ENCODE measurements at places on chromosomes 1 and 21.

DNA sequence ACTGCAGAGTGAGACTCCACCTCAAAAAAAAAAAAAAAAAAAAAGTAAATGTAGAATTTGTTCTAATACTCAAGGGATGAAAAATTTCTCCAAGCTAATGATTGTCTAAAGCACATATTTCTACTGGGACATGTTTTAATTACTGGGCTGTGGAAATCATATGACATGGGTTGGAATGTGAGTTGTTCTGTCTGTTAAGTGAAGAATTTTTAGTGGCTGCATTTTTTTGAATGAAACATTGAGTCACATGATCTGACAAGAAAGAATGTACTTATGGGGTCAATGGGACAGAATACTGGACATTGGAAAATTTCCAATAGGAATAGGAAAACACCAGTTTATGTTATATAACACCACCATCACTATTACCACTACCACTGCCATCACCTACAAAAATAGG, 123.8 kb upstream of the IVNS1ABP start:
- DNase-seq: no peak

GRCh38 chr1:93847811-93848288, 31.2 kb downstream of the DNTTIP2 start:
- DNase-seq: peak; percentile 80

DNA sequence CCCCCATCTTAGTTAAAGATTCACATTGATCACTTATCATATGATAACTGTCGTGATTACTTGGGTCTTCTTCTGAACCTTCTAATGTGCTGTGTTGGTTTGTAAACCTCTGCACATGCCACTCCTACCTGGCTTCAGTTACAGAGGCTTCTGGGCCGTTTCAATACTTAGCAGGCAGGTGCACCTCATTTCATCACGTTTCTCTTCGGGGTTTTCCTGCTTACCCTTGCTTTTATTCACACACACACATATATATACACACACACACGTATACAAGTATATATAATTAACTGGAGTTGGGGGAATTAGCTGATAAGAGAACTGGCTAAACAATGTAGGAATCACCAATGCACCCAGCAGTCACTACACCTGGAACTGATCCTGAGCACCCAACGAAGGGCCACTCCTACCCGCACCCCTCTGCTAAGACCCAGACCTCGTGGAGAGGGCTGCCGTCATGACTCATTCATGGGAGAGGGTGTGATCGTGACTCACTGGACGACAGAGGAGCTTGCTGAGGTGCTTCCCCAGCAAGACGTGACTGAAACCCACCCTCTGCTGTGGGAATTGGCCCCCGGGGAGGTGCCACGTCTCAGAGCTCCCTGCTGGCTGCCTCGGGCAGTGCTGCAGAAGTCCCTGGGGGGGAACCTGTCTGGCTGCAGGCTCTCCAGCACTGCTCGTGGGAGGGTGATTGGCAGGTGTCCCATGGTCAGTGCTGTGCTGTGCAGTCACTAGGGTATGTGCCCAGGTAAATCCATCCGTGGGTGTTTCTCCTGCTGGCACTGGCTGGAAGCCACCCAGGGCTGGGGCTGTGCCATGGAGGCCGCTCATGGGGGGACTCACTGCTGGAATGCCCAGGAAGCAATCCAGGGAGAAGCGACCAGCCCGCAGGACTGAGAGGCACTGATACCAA, 166.6 kb downstream of the DYRK1A start:
- no peak for DNase-seq

DNA sequence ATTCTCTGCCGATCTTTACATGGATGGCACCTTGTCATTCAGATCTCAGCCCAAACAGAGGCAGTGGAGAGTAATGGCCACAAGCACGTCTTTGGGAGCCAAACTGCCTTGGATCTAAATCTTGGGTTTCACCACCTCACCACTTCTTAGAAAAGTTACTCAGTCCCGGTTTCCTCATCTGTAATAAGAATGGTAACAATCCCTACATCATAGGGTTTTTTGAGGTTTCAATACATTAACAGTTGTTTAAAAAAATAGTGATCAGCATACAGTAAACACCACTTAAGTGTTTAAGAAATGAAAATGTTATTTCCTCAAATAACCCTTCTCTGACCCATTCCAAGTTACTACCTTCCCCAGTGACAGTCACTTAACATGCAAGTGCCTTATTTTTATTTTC, 38.5 kb upstream of the KCNA3 start:
- DNase-seq: no peak

DNA sequence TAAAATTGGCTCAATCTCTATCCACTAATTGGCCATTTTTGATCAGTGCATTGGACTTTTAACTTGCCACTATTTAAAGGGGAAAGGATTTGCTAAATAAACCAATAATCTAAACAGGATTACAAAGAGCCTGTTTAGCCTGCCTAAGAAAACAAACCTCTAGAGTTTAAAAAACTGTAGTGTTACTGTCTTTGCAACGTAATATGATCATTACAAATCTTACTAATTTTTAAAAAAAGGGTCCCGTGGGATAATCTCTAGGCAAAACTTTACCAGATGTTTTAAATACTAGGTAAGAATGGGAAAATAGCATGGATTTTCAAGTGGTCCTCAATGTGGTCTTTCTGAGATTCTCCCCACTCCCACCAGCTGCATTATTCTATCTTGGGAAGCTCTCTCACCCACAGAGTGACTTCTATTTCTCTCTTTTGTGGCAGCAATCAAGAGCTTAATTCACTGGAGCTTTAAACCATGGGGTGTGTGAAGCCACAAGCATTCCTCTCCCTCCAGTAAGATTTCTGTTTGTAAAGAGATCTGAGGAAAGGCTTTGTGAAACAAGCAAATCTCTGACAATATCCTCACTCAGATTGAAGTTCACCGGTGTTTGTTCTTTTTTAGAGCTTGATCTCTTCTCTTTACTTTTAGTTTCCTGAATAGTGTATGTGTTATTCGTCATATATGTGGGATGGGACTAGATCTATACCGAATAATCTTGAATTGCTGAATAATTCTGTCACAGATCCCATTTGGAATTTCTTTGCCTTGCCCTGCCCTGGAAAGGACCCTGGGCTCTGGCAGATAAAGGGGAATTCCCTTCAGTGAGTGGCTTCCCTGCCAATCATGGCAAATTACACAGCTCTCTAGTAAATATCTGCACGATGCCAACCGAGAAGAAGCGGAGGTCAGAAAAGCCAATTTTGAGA, 132.2 kb downstream of the TLR5 start:
- DNase-seq: no peak

DNA sequence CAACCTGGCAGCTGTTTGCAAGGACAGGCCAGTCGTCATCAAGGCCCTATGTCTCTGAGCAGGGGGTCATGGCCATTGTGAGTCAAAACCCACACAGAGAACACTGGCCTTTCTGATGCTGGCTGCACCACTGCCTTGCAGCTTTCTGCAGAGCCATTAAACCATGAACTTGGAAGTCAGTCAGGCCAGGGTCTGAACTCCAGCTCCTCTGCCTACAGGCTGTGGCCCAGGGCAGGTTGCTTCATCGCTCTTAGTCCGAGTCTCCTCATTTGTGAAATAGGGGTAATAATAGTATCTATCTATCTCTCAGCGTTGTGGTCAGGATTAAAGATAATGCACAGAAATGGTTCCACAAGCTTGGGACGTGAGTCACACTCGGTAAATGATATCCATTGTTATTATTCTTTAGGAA, 35.8 kb upstream of the HIVEP3 start:
- no peak for DNase-seq

- no peak for DNase-seq
Observed at GRCh38 chr1:1335283-1335682, 4.2 kb downstream of the TAS1R3 start.

GRCh38 chr1:238652346-238652968, 733.9 kb upstream of the CHRM3 start:
- DNase-seq: no peak

DNA sequence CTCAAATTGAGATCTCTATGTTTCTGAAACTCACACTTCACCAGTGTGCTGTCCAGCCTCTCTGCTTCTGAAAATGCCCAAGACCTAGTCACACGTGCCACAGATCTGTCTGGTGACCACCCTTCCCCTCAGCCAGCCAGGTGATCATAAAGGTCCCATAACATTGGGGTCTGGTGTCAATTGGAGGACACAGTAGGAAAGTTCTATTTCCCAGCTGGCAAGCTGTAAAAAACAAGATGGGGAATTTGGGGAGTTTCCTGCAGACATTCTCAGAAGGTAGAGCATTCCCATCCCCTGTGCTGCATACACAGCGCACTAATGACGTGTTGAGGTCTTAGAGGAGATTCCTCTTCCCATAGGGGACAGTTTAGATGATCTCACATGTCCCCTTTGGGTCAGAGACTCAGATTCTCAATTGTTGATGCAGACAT, 50.1 kb downstream of the RPS6KA1 start:
- DNase-seq: no peak

DNA sequence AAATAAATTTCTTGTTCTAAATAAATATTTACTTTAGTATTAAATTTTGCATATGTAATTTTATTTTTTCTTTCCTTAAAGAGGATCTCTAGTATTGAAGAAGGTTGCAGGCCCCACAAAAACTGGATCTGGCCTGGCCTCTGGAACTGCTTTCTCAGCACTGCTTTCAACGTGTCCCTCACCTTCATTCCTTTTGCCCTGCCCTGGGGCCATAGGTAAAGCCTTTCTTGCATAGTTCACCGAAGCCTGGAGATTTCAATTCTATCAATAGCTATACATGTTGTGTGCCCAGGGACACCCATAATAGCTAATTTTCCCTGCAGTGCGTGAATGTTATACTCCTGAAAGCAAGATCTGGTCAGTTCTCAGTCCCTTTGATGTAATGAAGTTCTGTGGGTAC, 12.0 kb upstream of the GPR137B start:
- no peak for DNase-seq

DNA sequence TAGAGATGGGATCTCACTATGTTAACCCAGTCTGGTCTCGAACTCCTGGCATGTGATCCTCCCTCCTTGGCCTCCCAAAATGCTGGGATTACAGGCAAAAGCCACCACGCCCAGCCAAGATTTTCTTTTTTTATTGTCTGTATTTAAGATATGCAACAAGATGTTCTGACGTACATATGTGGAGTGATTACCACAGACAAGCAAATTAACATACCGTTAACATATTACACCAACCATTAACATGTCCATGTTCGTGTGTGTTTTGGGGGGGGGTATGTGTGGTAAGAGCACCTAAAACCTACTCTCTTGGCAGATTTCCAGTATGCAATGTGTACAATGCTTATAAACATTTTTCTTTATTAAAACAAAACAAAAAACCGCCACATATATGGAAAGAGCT, 10.6 kb upstream of the KCNE2 start:
- no peak for DNase-seq

- no peak for DNase-seq
Observed at GRCh38 chr21:29904359-29905282, 35.2 kb downstream of the GRIK1 start.

DNA sequence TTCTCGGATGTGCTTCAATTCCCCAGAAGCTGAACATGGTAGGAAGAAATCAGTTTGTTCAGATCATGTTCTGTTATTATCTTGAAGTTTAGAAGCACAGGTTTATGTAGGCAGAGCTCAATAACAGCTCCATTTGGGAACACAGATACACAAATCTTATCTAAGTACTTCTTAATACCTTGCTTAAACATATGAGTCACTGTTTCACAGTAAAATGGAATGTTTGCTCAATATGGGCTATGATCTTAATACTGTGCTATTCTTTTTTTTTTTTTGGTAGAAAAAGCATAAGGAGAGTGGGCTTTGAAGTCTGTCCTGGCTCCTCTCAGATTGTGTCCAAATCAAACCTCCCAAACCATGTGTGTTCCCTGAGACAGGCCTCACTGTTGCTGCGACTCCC, 13.4 kb downstream of the PROK1 start:
- no peak for DNase-seq

DNA sequence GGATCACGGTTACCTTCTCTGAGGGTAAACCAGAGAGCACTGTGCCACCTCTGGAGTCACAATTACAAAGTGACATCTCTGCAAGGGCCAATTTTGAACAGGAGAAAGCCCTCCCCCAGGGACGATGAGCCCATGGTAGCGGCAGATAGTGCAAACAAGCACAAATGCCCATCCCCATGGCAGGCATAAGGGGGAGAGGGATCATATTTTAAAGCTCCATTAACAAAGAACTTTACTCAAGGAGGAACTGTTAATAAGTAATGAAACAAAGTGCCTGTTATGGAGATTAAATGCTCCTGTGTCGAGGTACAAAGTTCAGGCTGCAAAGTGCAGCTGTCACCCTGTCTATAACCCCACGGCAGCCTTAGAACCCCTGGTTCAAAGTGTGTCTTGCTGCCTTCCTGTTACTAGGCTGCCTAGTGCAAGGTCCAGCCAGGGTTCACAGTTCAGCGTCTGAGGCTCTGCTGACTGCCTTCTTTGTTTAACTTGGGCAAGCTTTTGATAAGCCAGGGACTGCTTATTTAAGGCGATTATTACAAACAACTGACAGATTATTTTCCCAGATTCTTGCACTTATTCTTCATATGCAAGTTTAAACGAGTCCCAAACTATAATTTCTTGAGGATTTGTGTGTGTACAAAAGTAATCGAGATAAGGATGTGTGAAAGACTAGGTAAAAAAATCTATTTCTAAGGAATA, 75.7 kb upstream of the NRIP1 start:
- DNase-seq: no peak

- DNase-seq: peak; percentile 26
Observed at GRCh38 chr1:52423771-52424170, 19.4 kb downstream of the PRPF38A start.

DNA sequence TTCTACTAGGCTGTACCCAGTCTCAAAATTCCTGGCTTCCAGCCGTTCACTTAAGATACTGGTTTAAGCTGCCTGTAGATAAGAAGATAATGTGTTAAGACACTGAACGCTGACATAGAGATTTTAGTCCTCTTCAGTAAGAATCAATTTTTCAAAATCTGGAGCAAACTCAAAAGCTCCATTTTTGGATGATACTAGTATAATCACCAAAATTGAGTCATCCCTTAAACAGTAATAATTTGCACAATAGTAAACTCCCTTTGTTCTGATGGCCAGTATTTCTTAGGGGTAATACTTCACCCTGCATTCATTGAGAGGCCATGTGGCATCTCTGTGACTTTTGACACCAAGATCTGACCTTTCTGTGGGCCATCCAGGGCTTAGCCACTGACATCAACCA, 299.8 kb upstream of the USP25 start:
- no peak for DNase-seq

DNA sequence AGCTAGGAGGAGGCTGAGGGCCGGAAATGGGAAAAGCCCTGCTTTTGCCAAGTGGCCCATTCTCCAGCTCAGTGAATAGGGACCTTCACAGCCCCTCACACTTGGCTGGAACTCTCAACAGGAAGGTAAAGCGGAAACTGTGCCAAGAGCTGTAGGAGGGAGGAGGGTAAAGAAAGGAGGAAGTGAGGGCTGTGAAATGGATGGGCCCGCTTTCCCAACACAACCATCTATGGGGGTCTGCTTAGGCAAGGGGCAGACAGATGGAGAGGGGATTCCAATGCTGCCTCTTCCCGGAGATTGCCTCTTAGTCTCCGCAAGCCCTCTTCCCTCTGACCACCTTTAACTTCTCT, 5.2 kb downstream of the INKA2 start:
- no peak for DNase-seq
